ENCODE measurements at places on chromosomes 11 and 22. TPM values are rescaled to one million over a fixed set of nuclear protein-coding genes. Genes with fewer than 3 reads are reported as not detected.

- no peak for DNase-seq
These were observed 28.5 kb upstream of the CARD16 start for GRCh38 chr11:105073456-105074165.

GRCh38 chr11:13143486-13144297 lies 133.9 kb upstream of the BMAL1 start:
- DNase-seq = no peak

GRCh38 chr22:25602445-25602844 lies 38.0 kb downstream of the GRK3 start:
- DNase-seq = no peak

GRCh38 chr22:27740202-27740748 lies 61.3 kb downstream of the MN1 start:
- DNase-seq = no peak

Gene CYTH4
- not detected for total RNA-seq

Gene RTN4R
- 1.2 TPM for total RNA-seq

DNA sequence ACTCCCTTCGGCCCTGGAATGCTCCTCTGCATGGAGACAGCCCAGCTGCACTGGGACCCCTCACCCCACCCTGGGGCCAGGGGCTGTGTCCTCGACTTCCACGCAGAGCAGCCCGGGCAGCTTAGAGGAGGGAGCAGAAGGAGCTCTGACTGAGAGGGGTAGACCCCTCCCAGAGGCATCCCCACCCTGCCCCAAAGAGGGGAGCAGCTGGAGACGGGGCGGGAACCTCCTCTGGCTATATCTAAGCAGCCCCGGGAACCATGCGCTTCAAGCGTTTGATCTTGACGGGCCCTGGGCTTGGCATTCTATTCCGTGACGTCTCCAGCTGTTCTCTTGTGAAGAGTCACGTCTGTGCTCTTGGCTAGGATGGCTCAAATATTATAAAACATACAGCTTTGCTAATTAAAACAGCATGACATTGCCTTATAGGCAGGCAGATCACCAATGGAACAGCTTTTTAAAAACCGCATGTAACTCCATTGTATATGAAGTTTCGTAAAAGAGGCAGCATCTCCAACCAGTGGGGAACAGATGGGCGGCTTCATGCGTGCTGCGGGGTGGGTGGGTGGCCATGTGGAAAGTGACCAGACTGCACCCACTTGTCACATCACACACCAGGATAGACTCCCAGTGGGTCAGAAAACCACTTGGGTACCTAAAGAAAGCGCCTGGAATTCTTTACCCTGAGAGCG lies 7.7 kb downstream of the KCNQ1 start:
- DNase-seq = no peak

DNA sequence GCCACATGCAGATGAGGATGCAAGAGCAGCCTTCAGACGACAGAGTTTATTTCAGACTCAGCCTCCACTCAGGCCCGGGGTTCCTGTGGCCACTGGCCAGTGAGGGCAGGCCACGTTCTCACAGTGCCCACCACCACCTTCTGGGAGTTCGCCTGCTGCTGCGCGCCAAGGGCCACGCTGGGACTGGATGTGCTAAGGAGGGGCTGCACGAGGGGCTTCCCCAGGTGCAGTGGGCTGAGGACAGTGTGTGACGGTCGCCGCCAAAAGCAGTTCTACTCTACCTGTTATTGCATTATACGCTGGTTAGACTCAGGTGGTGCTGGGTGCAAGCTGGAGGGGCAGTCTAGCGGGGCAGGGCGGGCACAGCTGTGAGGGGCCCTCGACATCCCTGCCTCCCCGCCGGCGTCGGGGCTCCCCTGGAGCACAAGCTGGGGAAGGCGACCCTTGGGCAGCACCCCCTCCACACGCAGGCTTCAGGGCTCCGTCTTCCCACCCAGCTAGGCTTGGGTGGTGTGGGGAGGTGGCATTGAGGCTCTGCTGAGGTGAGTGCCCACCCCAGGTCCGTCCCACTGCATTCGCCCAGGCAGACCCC lies 2.7 kb downstream of the CEND1 start:
- no peak for DNase-seq

Gene TOMT
- total RNA-seq = not detected

DNA sequence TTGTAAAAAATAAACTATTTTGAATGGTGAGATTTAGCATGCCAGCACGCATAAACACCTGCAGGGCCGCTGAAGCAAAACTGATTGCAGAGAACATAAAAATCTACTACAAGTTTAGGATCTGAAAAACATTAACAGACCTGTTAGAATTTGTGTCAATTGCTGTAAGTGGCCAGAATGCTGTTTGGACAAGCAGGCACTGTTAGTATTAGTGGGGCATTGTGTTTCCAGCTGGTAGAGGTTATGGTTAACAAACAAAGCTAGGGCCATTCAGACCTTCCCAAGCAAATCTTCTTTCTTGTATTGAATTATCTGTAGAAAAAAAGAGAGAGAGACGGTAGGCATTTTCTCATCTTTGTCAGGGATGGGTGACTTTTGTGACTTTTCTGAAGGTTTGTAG lies 57.6 kb upstream of the OLFML1 start:
- DNase-seq = peak; percentile 22

GRCh38 chr11:27012234-27012921 lies 18.5 kb downstream of the FIBIN start:
- peak; percentile 82 for DNase-seq

GRCh38 chr11:45751430-45751829 lies 53.5 kb upstream of the SLC35C1 start:
- no peak for DNase-seq

GRCh38 chr22:32788904-32789624 lies 12.4 kb upstream of the TIMP3 start:
- DNase-seq = peak; percentile 47

Gene OR10D3
- not detected for total RNA-seq

DNA sequence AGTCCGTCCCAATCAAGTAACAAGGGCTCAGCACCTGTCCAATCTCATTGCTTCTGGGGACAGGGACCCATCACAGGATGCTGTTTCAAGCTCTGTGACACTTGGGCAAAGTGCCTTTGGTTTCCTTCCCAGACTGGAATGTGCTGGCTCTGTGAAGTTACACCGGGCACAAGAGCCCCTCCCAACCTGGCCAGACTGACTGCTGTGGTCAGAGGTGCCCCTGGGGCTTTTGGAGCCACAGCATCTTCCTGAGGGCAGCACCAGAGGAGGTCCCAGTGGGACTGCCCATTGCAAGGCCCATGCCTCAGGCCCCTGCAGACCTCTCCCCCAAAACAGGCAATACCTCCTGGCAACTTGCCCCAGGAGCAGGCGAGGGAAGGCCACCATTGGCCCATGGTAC lies 155.2 kb upstream of the GRK3 start:
- no peak for DNase-seq

GRCh38 chr22:44192098-44192815 lies 11.5 kb downstream of the PARVG start:
- no peak for DNase-seq

DNA sequence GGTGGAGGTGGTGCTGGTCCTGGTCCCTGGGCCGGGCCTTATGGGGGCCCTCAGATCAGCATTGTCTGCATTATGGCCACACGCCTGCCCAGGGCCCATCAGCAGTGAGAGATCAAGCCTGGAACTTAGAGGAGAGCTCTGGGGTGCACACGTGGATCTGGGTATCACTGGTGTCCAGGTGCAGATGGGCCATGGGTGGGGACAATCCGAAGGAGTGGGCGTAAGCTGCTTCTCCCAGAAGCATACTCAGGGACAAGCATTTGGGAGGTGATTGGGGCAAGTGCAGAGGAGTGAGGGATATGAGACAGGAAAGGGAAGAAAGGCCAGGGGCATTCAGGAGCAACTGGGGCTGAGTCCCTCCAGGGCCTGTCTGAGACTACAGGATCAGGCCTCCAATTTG lies 84.3 kb downstream of the CSNK2A3 start:
- DNase-seq = no peak

- DNase-seq = no peak
These were observed 95.2 kb upstream of the LDLRAD3 start for GRCh38 chr11:35848616-35849015.

DNA sequence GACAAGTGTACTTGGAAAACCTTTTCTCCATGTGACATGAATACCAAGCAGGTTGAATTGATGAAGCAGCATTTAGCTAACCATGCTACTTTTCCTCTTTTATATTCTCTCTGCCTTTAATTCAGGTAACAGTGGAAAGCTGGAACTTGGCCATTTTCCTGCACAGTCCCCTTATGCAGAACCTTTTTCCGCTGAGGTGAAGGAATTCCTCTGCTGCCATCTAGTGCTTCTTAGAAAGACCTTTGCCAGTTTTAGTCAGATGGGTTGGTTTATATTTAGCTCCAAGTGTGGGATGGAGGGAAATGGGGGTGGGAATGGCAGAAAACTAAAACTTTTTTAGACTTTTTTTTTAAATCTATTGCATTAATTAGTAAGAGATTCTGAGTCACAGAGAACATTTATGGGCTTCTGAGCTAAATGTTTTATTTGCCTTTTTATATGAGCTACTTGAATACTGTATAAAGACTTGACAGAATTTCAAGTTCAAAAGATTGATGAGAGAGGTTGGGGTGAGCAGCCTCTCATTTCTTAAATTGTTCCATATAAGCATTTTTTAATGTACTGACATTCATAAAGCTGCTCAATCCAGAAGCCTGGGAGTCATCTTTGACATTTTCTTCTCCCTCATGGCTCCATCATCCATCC lies 153.9 kb upstream of the ZC3H12C start:
- peak; percentile 85 for DNase-seq

- DNase-seq = no peak
These were observed 264.1 kb downstream of the MN1 start for GRCh38 chr22:27537501-27537900.

Gene ST3GAL4
- 17.8 TPM for total RNA-seq

DNA sequence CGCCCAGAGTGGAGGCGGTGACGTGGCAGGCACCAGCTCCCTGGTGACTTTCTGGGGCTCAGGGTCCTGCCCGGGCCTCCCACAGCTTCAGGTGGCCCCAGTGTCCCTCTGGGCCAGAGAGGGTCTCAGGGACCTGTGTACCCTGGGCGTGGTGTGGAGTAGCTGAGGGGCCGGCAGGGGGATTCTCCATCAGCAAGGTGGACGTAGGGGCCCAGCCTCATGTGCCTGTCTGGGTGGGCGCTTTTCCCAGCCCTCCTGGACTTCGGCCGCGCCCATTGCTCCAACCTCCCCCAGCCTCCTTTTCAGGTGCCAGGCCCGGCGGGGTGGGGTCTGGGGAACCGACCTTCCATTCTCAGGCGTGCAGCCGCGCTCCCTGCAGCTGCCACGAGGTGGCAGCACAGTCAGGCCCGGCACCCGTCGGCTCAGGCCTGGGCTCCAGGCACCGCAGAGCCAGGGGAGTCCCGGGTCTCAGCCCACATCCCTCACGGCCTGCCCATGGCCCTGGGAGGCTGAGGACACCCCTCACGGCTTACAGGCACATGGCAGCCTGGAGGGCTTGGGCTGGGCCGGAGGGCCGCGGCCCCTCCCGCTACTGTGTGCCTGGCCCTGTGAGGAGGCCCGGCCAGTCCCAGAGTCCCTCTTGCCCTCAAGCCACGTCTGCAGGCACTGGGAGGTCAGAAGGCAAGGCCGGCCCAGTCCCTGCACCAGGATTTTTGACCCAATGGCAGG lies 19.9 kb upstream of the MUC5B start:
- peak; percentile 1 for DNase-seq

GRCh38 chr11:95850137-95850536 lies 59.8 kb downstream of the CEP57 start:
- DNase-seq = no peak

GRCh38 chr22:28931844-28932567 lies 48.6 kb downstream of the ZNRF3 start:
- DNase-seq = peak; percentile 68

Gene NCR3LG1
- total RNA-seq = 2.1 TPM

Gene CLNS1A
- total RNA-seq = 132 TPM

DNA sequence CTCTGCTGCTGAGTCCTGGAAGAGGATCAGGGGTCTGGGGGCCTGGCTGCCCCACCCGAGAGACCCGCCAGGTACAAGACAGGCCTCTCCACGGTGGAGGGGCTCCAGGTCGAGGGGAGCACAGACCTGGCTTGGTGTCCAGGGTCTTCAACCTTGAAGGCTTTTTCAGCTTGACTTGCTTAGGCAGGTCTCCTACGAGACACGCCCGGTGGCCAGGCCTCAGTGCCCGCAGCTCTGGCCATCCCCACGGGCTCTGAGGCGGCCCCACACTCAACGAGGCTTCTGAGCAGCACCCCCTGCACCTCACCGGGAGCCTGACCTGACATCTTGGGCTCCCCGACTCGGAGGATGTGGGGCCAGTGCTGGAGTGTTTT lies 6.6 kb upstream of the PLXNB2 start:
- DNase-seq = no peak

DNA sequence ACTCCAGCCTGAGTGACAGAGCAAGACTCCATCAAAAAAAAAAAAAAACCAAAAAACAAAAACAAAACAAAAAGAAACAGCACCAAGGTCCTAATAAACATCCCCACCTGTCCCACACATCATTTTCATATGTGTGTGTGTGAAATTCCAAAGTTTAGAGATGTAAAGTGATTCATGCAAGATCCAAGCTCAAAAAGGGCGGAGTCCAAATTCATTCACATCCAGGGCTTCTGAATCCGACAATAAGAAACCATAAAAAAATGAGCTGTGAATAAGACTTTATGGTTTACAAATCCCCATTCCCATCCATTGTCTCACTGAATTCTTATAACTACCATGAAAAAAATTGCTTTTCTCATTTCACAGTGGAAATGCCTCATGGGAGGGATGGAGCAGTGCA lies 30.9 kb upstream of the IGSF22 start:
- no peak for DNase-seq

- DNase-seq = no peak
These were observed 5.1 kb upstream of the LMO1 start for GRCh38 chr11:8268530-8269400.

Gene CD44
- 461 TPM for total RNA-seq

GRCh38 chr11:12170984-12171383 lies 60.6 kb downstream of the MICAL2 start:
- no peak for DNase-seq

DNA sequence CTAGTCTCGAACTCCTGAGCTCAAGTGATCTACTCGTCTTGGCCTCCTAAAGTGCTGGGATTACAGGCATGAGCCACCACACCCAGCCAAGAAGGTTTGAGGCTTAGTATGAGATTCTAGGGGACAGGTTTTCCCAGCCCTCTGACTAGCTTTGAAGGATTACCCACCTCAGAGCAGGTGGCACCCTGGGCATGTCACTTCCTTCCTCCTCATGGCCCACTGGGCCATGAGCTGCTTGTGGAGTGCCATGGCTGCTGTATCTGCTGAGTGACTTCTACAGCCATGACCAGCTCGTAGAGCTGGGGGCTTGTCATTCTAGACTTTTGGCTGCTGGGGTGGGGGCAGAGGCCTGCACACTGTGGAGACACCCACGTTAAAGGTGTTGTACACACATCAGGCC lies 25.1 kb downstream of the TOM1 start:
- DNase-seq = no peak

Gene OR2D2
- 0.40 TPM for total RNA-seq

Gene OR51B5
- total RNA-seq = not detected

GRCh38 chr11:111976767-111977145 lies 39.6 kb downstream of the DIXDC1 start:
- peak; percentile 53 for DNase-seq

GRCh38 chr11:108025387-108026080 lies 16.8 kb downstream of the CUL5 start:
- no peak for DNase-seq

Gene CBLIF
- total RNA-seq = not detected

- DNase-seq = no peak
These were observed 33.9 kb upstream of the RIC3 start for GRCh38 chr11:8202516-8203413.

Measured in renal cortical epithelial cell (primary cell).